ENCODE measurements at places on chromosomes 2 and 18.
A peak's percentile ranks its signal among the peaks of the same experiment; 100 is the strongest.

GRCh38 chr2:166805753-166806152, 82.5 kb upstream of the XIRP2 start:
- H3K27me3 ChIP-seq, result no peaks in the 10 kb centered on the region
- no peaks in the 10 kb centered on the region for H3K36me3 ChIP-seq
- H3K4me3 ChIP-seq, result no peak overlapping the region
- no peak overlapping the region for H3K27ac ChIP-seq

- no peak overlapping the region for H3K27ac ChIP-seq
- peaks cover 7% of the 10 kb centered on the region for H3K4me1 ChIP-seq
- no peak for DNase-seq
- H3K36me3 ChIP-seq, result no peaks in the 10 kb centered on the region
- H3K4me3 ChIP-seq, result no peak overlapping the region
Measured at GRCh38 chr2:37742286-37742685, 70.8 kb upstream of the CDC42EP3 start.

DNA sequence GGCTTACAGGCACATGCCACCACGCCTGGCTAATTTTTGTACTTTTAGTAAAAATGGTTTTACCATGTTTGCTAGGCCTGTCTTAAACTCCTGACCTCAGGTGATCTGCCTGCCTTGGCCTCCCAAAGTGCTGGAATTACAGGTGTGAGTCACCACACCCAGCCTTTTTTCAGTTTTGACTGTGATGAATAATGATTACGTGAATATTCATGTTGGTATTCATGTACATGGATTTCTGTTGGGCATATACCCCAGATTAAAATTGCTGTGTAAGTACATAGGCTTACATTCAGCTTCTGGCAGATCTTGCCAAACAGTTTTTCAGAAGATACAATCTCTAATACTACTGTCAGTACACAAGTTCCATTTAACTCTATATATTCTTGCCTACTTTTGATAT, 20.9 kb downstream of the SLC39A10 start:
- no peak overlapping the region for H3K27ac ChIP-seq
- no peak overlapping the region for H3K4me3 ChIP-seq
- no peaks in the 10 kb centered on the region for H3K27me3 ChIP-seq
- H3K4me1 ChIP-seq, result no peaks in the 10 kb centered on the region

GRCh38 chr2:71516253-71516888, 63.0 kb downstream of the DYSF start:
- H3K27me3 ChIP-seq, result no peaks in the 10 kb centered on the region
- no peaks in the 10 kb centered on the region for H3K4me1 ChIP-seq
- no peak for DNase-seq
- H3K36me3 ChIP-seq, result no peaks in the 10 kb centered on the region
- no peak overlapping the region for H3K4me3 ChIP-seq

DNA sequence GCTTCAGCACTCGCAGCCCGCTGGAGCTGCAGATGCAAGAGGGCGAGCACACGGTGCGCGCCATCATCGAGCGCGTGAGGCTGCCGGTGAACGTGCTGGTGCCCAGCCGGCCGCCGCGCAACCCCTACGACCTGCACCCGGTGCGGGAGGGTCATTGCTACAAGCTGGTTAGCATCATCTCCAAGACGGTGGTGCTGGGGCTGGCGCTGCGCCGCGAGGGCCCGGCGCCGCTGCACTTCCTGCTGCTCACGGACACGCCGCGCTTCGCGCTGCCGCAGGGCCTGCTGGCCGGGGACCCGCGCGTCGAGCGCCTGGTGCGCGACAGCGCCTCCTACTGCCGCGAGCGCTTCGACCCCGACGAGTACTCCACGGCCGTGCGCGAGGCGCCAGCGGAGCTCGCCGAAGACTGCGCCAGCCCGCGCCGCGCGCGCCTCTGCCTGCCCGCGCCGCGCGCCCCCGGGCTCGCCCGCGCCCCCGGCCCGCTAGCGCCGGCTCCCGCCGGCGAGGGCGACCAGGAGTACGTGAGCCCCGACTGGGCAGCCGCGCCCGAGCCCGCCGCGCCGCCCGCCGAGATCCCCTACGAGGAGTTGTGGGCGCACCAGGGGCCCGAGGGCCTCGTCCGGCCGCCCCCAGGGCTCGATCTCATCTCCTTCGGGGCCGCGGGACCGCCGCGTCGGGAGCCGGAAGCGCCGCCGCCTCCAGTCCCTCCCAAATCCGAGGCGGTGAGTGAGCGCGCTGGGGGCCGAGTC, 11.8 kb downstream of the GAREM2 start:
- H3K27me3 ChIP-seq, result no peaks in the 10 kb centered on the region
- H3K4me1 ChIP-seq, result no peaks in the 10 kb centered on the region
- peak; percentile 67 for DNase-seq
- no peak overlapping the region for H3K27ac ChIP-seq

GRCh38 chr18:58148954-58149471, 105.0 kb downstream of the NEDD4L start:
- H3K27ac ChIP-seq, result peak overlapping the region; percentile 11
- no peaks in the 10 kb centered on the region for H3K27me3 ChIP-seq
- no peak for DNase-seq
- peaks cover 10% of the 10 kb centered on the region for H3K4me1 ChIP-seq

GRCh38 chr2:195009202-195009601, 647.8 kb upstream of the SLC39A10 start:
- H3K36me3 ChIP-seq, result no peaks in the 10 kb centered on the region
- no peaks in the 10 kb centered on the region for H3K4me1 ChIP-seq
- DNase-seq, result no peak
- H3K27ac ChIP-seq, result no peak overlapping the region
- H3K4me3 ChIP-seq, result no peak overlapping the region

- no peak overlapping the region for H3K27ac ChIP-seq
- no peak for DNase-seq
- peaks cover 56% of the 10 kb centered on the region for H3K27me3 ChIP-seq
- H3K36me3 ChIP-seq, result no peaks in the 10 kb centered on the region
- no peak overlapping the region for H3K4me3 ChIP-seq
Measured at GRCh38 chr2:241071677-241072111, 30.4 kb downstream of the MTERF4 start.

GRCh38 chr2:218002845-218003180, at the start of gene TNS1:
TNS1 (minus strand) TSS chr2:218002995; CDS start chr2:218002872, 123 bp downstream.
- no peaks in the 10 kb centered on the region for H3K27me3 ChIP-seq
- H3K4me1 ChIP-seq, result no peaks in the 10 kb centered on the region
- no peak within 1 kb of the TSS for H3K27ac ChIP-seq
- no peaks in the 10 kb centered on the region for H3K36me3 ChIP-seq

- no peaks in the 10 kb centered on the region for H3K27me3 ChIP-seq
- no peak overlapping the region for H3K4me3 ChIP-seq
- DNase-seq, result no peak
- no peak overlapping the region for H3K27ac ChIP-seq
- no peaks in the 10 kb centered on the region for H3K4me1 ChIP-seq
Measured at GRCh38 chr2:132923787-132924186, 253.8 kb upstream of the LYPD1 start.

DNA sequence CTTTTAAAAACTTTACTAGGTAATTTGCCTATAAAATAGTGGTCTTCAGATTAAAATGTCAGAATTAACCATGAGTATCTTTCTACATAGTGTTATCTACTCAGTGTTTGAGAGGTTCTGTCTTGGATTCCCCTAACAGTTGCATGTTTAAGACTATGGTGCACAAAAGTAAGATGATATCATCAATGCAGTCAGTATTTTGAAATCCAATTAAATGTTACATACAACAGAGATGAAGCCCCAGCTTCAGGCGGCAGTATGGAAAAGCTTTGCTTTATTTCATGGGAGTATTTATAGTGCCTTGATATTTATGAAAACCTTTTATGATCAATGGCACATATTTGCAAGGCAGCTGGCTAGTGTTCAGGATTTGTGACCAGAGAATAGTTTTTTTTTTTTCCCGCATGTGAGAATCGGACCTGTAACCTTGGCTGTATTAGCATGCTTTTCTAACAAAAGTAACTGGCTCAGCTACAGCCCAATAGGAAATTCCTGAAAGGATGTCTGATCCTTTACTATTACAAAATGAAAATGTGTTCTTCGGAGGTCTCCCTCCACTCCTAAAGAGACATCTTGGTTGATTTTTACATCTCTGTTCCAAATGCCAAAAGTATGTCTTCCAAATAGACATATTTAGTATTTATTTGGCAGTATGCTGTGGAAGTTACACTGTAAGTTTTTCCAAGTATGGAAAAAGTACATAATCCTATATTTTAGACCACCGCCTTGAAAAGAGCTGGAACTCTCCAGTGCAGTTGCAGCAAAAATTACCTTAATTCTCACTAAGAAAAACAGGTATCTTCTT, 319.3 kb upstream of the UBE2E3 start:
- H3K27ac ChIP-seq, result no peak overlapping the region
- no peak for DNase-seq
- H3K4me1 ChIP-seq, result peaks cover 36% of the 10 kb centered on the region
- H3K4me3 ChIP-seq, result no peak overlapping the region
- no peaks in the 10 kb centered on the region for H3K27me3 ChIP-seq

GRCh38 chr18:35377875-35378573, 887 bp upstream of the ZNF396 start:
- no peaks in the 10 kb centered on the region for H3K4me1 ChIP-seq
- no peaks in the 10 kb centered on the region for H3K36me3 ChIP-seq
- H3K4me3 ChIP-seq, result no peak overlapping the region
- no peak overlapping the region for H3K27ac ChIP-seq
- DNase-seq, result no peak
- H3K27me3 ChIP-seq, result no peaks in the 10 kb centered on the region

GRCh38 chr2:119227346-119227745, 3.7 kb downstream of the STEAP3 start:
- H3K27ac ChIP-seq, result no peak overlapping the region
- peaks cover 52% of the 10 kb centered on the region for H3K4me1 ChIP-seq
- no peaks in the 10 kb centered on the region for H3K36me3 ChIP-seq
- no peaks in the 10 kb centered on the region for H3K27me3 ChIP-seq
- H3K4me3 ChIP-seq, result no peak overlapping the region

GRCh38 chr2:172865422-172865821, 129.8 kb downstream of the RAPGEF4 start:
- H3K4me3 ChIP-seq, result no peak overlapping the region
- H3K4me1 ChIP-seq, result peaks cover 7% of the 10 kb centered on the region
- no peaks in the 10 kb centered on the region for H3K36me3 ChIP-seq
- no peak overlapping the region for H3K27ac ChIP-seq

- no peaks in the 10 kb centered on the region for H3K4me1 ChIP-seq
- no peak overlapping the region for H3K4me3 ChIP-seq
- no peak for DNase-seq
- no peaks in the 10 kb centered on the region for H3K36me3 ChIP-seq
- no peak overlapping the region for H3K27ac ChIP-seq
- no peaks in the 10 kb centered on the region for H3K27me3 ChIP-seq
Measured at GRCh38 chr2:6982449-6982848, 65.2 kb downstream of the RNF144A start.

GRCh38 chr18:10131460-10132395, 217.9 kb downstream of the VAPA start:
- no peaks in the 10 kb centered on the region for H3K27me3 ChIP-seq
- no peaks in the 10 kb centered on the region for H3K4me1 ChIP-seq
- no peaks in the 10 kb centered on the region for H3K36me3 ChIP-seq
- no peak for DNase-seq
- peak overlapping the region; percentile 34 for H3K4me3 ChIP-seq

- H3K36me3 ChIP-seq, result no peaks in the 10 kb centered on the region
- no peak overlapping the region for H3K27ac ChIP-seq
- no peaks in the 10 kb centered on the region for H3K27me3 ChIP-seq
Measured at GRCh38 chr2:37468170-37468569, 123.7 kb downstream of the QPCT start.

DNA sequence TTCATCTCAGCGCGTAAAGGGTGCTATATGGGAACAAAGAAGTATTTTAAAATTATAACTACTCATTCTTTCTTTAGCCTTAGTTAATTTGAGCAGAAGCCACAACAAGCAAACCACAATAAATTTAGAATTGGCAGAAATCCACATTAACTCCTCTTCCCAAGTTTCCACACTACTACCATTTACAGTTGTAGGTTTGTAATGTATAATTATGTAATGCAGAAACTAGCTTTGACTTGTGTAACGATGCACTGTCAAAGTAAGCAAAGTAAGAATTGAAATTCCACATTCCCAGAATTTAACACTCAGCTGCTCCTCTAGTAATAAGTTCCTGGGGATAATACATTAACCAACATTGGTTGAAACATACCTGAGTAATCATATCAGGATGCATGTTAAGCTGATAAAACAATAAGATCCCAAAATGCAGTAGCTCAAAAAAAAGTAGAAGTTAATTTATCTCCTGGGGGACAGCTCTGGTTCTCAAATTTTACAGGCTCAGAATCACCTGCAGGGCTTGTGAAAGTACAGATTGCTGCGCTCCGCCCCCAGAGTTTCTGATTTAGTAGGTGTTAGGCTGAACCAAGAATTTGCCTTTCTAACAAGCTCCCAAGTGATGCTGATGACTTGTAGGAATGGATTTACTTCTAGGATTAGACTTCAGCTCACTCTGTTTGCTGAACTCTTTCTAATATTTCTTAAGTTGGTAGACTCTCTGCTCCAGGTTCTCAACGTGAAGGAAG, 9.9 kb downstream of the GRP start:
- peaks cover 19% of the 10 kb centered on the region for H3K27me3 ChIP-seq
- H3K4me1 ChIP-seq, result no peaks in the 10 kb centered on the region
- H3K4me3 ChIP-seq, result no peak overlapping the region
- no peak overlapping the region for H3K27ac ChIP-seq
- DNase-seq, result no peak
- H3K36me3 ChIP-seq, result no peaks in the 10 kb centered on the region

DNA sequence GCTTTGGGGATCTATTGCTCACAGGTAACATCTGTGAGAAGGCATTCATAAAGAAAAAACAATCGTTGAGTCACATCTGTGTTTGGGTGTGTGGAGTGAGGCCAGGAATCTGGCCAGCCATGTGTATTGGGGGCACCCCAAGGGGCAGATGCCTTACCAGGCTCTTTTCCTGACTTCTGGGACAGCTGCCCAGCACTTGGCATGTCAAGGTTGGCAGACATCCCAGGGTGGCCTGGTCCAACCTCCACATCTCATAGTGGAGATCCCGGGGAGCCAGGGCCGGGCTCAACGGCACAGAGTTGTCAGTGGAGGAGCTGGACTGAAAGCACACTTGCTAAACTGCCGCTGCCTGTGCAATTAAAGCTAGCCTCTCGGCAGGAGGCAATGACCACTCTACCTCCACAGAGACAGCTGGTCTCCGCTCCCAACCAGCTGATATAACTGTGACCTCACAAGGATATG, 75.3 kb upstream of the MGAT4A start:
- H3K27ac ChIP-seq, result peak overlapping the region; percentile 27
- H3K36me3 ChIP-seq, result no peaks in the 10 kb centered on the region
- H3K4me3 ChIP-seq, result no peak overlapping the region
- no peaks in the 10 kb centered on the region for H3K27me3 ChIP-seq

GRCh38 chr2:14322306-14322705, 310.2 kb upstream of the LRATD1 start:
- DNase-seq, result no peak
- H3K4me3 ChIP-seq, result no peak overlapping the region
- no peaks in the 10 kb centered on the region for H3K27me3 ChIP-seq

- no peaks in the 10 kb centered on the region for H3K4me1 ChIP-seq
- no peak for DNase-seq
- H3K36me3 ChIP-seq, result no peaks in the 10 kb centered on the region
- no peaks in the 10 kb centered on the region for H3K27me3 ChIP-seq
Measured at GRCh38 chr18:38933910-38934510, 1368.4 kb upstream of the CELF4 start.
